Stimulated activated CD8-positive, alpha-beta memory T cell treated with anti-CD3 and anti-CD28 coated beads, Interleukin-15, amount 100 ng/mL, for 1 hour (primary cell): ENCODE measurements at places on chromosomes 2 and 18.

DNA sequence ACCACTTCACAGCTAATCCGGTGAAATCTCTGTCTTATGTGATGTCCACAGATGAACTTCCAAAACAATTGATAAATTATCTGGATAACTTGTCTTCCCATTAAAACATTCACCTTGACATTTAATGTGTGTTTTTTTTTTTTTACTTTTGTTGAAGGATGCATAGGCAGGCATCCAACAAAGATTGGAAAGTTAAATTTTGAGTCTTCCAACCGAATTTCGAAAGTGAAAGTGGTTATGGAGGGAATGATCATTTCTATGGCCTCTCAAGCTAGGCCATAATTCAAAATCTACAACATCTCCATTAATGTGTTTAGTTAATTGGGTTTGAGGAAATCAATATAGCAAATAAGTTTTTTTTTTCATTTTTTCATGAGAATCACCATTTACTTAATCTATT, 1495.5 kb upstream of the ACVR2A start:
- DNase-seq, result no peak

DNA sequence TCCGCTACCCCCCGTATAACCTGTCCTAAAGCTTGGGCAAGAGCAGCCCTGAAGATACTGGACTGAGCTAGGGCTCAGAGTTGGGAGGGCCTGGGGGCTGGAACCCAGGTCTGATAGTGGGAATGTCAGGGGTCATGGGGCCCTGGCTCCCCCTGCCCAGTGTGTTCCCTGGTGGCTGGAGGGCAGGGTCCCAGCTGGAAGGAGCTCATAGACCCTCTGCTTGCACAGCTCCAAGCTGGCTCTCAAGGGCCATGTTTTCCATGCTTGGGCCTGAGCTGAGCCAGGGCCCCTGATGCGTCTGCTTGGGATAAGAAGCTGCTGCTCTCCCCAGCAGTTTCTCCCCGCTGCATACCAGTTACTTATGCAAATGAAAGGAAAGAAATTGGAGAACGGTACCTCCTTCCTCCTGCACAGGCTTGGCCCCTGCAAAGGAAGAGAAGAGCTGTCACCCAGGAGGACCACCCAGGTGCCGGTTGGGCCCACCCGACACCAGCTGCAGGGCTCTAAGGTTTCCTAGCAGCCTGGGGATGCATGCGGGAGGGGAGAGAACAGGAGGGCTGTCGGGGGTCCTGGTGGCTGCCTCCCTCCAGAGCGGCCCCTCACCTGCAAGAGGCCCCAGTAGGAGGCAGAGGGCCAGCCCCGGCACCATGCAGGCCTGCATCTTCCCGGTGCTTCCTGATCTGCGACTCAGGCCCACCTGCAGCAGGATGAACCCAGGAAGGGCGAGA, 628 bp downstream of the OTOS start:
- no peak for DNase-seq

- no peak for DNase-seq
Measured at GRCh38 chr2:174951745-174952144, 53.4 kb downstream of the CHN1 start.

DNA sequence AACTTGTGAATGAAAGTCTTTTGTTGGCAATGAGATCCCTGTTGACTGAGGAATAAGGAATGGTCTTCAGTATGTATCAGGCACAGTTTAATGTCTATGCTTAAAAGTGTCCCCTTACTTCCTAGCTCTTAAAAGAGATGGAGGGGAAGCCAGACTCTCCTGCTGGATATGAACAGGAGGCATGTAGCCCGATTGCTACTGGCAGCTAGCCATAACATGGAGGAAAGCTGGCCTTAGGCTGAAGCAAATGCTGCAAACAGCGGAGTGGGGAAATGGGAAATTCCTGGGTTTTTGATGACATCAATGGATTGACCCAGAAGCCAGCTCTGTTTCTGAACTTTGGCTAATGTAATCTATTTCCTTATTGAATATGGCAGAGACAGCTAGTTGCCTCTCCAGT, 266.1 kb downstream of the SLC4A3 start:
- no peak for DNase-seq

- no peak for DNase-seq
Measured at GRCh38 chr2:173354073-173354581, 545 bp upstream of the CDCA7 start.

DNA sequence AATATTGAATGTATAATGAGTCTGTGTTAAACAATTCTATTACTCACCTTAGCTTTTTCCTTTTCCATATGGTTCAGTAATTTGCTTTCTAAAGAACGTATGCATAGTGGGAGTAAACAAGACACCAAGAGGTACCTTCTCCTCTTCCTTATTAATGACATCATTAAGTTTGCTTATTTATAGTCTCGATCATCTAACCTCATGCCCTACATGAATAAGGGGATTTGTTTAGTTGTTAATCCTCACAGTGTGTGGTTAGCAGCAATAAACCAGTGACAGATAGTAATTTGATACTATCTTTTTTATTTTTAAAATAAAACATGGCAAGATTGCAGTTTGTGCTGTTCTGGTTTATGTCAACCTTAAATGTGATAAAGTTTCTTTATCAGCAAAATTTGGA, 69.7 kb downstream of the COBLL1 start:
- DNase-seq, result no peak

GRCh38 chr18:12333506-12334290, 25.7 kb downstream of the TUBB6 start:
- DNase-seq, result no peak

DNA sequence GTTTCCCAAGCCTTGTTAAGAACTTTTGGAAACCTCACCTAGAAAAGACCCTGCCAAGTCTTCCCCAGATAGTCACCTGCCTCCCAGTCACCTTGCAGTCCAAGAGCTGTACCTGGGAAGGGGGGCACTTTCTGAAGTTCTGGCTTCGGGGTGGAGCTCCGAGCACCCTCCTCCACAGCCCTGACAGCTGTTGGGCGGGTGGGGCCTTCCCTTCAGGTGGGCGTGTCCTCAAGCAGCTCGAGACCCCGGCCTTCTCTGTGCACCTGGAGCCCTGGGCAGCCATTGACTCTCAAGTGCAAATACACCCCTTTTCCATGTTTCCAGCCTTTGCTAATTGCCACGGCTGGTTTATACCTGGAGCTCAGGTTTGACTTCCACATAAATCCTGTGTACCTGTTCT, 37.0 kb upstream of the IGFBP5 start:
- DNase-seq, result no peak

GRCh38 chr2:105397953-105398335, 907 bp downstream of the FHL2 start:
- DNase-seq, result no peak

- peak; percentile 4 for DNase-seq
Measured at GRCh38 chr2:100730290-100730868, 89.6 kb upstream of the NPAS2 start.

DNA sequence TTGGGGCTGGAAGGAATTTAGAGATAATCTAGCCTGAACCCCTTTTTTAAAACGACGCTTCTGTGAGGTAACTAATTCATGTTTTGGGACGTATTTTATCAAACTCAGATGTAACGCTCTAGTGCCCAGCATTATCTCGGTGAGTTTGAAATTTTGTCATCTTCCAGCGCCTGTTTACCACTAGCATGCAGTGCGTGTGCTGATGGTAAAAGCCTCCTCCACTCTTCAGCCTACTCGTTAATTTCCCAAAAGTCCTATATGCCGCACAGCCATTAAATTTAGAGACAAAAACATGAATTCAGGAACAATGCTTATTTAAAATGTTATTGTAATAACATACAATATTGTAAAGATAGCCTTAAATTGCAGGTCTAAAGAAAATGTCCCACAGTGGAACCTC, 2.8 kb downstream of the ZCCHC2 start:
- no peak for DNase-seq

DNA sequence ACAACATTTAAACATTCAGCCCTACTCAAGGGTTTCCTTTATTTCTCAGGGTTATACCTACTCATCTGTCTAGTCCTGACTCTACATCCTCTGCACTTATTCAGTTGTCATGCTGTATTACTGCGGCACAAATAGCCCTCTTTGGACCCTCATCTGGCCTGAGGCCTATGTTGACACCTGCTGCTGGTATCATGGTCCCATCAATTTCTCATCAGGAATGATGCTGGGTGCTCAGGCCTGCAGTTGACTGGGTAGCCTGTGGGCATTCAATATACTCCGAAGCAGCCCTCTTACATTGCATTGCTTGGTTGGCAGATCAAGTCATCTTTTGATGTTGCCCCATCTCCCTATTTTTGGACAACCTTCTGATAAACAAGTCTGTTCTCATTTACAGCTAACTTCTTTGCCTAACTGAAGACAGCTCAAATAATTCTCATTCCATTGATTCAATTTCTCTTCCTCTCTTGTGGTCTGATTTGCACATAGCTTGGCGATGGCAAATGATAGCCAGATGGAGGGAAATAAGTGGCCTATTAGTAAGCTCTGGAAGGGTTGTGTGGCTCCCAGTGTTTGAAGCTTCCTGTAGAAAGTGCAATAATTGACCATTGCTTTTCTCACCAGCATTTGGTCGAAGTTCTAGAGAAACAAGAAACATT, 19.1 kb upstream of the MC4R start:
- no peak for DNase-seq

DNA sequence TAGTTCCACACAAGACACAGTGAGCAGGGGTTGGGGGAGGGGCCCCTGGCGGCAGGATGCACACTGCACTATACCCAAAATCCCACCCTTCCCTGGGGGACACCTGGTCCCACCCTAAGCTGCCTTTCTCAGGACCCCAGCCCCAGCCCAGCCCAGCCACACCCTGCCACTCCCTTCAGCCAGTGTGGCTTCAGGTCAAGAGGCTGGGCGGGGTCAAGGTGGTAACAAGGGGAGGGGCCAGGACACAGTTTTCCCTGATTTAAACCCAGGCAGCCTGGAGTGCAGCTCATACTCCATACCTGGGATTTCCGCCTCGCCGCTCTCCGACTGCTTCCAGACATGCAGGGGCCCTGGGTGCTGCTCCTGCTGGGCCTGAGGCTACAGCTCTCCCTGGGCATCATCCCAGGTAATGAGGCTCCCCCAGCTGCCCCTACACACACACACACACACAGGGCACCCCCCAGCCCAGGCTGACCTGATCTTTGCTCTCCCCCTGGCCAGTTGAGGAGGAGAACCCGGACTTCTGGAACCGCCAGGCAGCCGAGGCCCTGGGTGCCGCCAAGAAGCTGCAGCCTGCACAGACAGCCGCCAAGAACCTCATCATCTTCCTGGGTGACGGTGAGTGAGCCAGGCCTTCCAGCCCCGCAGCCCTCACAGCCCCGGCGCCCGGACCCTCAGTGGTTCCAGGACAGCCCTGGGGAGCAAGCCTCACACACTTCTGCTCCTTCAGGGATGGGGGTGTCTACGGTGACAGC, at the start of gene ALPG:
ALPG (plus strand) TSS at position 289 of the 755 bp plus-strand sequence; CDS start at position 340, 51 bp downstream.
- no peak for DNase-seq

GRCh38 chr2:76672798-76673197, 849.4 kb downstream of the LRRTM4 start:
- no peak for DNase-seq

GRCh38 chr2:210617732-210618330, 61.4 kb downstream of the CPS1 start:
- DNase-seq, result no peak

DNA sequence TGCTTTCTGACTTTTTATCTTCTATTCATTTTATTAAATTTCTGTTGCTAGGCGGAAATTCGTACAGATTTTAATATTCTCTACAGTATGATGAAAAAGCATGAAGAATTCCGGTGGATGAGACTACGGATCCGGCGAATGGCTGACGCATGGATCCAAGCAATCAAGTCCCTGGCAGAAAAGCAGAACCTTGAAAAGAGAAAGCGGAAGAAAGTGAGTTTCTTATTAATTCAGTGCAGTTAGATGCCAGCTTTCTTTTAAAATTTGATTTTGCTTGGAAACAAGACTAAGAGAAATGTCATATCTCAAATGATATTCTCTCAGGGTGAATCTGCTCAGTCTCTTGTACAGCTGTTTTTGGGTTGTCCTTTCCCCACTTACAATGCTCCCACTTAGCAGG, 84.3 kb downstream of the MGAT5 start:
- DNase-seq, result no peak

- DNase-seq, result no peak
Measured at GRCh38 chr2:129192117-129192516, 787.3 kb upstream of the RAB6C start.

DNA sequence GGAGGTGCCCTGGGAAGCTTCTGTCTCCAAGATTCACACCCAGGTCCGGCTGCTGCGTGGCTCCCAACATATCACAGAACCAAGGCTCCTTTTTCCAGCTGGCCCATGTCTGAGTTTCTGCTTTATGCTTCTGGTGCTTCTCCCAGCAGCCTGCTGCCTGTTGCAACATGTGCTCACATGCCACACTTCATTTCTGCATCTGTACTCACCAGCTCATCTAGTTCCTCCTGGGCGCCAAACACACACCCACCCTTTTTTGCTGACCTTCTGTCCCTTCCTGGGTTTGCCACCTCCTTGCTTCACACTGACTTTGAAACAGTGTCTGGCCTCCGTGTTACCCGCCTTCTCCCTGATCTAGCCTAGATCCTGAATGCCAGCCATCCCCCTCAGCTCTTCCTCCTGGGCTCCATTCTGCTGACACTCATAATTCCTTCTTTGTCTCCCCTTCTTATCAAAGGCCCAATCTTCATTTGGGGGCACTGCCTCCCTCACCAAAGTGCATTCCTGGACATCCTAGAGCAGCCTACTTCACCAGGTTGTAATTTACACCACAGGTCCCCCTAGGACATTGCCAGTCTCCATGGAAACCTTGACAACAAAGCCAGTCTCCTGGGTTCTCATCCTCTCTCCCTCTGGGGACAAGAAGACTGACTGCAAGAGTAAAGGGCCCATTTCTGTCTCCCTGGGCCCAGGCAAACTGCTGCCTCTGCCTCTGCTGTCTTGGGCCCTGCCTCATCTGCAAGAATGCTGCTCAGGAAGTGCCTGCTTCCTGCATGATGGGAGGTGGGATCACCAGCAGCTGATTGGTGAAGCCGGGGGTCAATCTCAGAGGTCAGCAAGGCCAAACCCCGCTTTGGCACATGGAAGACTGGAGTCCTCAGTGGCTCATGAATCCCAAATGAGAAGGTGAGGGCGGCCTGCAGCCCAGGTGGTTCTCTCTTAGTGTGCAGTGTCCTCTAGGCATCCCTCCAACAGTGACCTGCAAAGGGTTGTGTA, 13.9 kb upstream of the PROM2 start:
- DNase-seq, result no peak

DNA sequence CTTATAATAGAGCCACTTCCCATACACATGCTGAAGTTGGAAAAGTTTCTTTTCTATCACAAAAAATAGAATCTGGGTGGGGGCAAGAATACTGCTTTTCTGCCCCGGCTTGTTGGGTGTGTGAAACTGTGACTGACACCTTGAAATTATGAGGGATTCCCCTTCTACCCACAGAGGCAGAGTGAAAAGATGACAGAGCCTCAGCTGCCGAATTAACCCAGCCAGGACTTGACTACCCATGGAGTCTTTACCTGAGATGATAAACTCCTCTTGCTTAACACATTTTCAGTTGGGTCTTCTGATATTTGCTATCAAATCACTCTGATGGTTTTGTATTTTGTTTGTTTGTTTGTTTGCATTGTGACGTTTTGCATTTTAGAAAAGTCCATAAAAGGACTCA, 66.0 kb upstream of the PMAIP1 start:
- no peak for DNase-seq

- no peak for DNase-seq
Measured at GRCh38 chr2:227479865-227480475, 8.0 kb downstream of the AGFG1 start.
